NCI-H524 (cell line): ENCODE measurements at places on chromosomes 5 and 9.

DNA sequence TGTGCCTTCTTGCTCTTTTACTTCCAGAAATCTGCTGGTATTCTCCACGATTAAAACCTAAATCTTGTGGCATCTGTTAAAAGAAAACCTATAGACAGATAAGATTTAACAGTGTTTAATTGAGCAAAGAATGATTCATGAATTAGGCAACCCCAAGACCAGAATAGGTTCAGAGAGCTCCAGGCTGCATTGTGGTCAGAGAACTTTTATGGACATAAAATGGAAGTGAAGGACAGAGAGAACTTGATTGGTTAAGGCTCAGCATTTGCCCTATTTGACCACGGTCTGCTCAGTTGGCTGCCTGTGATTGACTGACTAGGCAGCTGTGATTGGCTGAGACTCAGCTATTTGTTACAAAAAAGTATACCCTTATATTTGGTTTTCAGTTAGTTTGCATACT, 10.4 kb upstream of the SLC36A2 start:
- DNase-seq = no peak

DNA sequence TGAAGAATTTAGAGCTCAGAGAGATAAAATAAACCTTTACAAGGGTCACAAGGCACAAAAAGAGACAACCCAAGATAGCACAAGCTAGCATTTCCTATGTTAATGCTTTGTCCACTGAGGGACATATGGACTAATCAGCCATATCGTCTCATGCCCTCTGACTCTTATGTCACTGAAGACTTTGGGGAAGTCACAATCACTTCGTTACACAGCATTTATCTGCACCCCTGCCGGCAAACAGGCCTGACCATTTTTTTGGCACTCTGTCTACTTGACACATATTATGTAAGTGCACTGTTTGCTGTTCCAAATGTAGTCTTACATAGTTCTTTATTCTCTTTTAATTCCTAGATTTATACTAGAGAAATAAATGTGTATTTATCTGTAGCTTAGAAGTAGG, 13.9 kb upstream of the BNC2 start:
- no peak for DNase-seq

- DNase-seq = peak; percentile 6
These were observed 29.7 kb upstream of the LTC4S start for GRCh38 chr5:179764056-179764455.

GRCh38 chr5:39055027-39055767, 19.0 kb downstream of the RICTOR start:
- no peak for DNase-seq

DNA sequence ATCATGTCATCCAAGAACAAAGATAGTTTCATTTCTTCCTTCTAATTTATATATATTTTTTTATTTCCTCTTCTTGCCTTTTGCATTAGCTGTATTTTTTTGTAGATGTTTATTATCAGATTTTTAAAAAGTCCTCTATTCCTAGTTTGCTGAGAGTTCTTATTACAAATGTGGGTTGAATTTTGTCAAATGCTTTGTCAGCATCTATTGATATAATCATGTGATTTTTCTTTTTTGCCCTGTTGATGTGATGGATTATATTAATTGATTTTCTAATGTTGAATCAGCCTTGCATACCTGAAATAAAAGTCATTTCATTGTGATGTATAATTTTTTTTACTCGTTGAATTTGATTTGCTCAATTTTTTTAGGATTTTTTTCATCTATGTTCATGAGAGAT, 46.9 kb downstream of the FOXB2 start:
- no peak for DNase-seq

DNA sequence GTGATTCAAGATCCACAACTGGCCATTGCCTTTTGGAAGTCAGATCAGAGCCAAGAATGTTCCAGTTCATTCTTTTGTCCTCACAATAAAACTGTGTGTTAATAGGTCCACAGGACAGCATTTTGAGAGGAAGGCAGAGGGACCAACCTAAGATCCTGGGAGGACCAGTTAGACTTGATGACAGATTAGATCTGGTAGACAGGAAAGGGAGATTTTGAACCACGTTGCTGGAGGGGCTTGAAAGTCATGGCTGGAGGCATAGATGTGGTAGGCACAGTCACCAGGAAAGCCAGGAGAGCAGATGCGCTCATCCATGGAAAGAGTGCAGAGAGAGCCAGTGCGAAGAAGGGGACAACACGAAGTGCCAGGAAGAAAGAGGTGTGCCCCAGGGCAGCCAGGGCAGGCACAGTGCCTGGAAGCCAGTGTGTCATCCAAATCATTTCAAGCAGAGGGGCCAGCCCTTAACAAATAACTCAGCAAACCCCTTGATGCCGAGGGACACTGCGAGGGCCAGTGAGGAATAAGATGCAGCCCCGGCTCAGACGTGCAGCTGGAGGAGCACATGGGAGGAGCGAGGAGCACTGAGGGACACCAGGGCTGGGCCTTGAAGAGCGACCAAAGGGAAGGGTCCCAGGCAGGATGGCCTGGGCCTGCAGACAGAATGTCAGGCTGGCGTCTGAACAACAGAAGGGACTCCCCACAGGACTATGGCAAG, 12.8 kb upstream of the SLC2A8 start:
- no peak for DNase-seq

DNA sequence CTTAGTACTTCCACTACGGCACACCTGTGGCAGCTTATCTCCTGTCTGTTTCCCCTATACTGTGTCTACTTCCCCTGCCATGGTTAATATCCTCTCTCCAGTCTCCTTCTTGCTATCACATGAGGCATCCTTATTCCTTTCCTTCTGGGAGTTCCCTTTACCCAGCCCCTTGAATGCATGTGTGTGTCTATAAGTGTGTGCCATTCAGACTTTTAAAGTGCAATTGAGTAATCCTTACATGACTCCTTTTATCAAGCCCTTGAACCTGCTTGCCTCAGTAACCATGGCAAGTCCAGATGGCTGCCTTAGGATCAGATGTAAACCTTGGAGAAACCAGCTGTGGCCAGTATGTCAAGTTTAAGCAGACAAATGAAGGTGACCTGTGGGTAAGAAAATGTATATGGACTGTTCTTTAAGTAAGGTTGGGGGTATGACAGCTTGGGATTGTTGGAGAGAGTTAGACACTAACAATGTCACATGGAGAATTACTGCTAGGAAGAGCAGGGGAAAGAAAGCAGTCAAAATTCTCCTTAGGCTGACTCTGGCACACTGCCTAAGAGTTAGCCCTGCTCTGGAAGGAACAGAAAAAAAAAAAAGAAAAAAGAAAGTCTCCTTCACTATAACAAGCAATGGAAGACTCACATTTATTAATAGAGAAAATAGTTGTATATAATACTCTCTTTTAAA, 142.1 kb downstream of the HINT1 start:
- peak; percentile 85 for DNase-seq

- DNase-seq = no peak
These were observed 265.3 kb upstream of the GAS1 start for GRCh38 chr9:87212605-87213021.

DNA sequence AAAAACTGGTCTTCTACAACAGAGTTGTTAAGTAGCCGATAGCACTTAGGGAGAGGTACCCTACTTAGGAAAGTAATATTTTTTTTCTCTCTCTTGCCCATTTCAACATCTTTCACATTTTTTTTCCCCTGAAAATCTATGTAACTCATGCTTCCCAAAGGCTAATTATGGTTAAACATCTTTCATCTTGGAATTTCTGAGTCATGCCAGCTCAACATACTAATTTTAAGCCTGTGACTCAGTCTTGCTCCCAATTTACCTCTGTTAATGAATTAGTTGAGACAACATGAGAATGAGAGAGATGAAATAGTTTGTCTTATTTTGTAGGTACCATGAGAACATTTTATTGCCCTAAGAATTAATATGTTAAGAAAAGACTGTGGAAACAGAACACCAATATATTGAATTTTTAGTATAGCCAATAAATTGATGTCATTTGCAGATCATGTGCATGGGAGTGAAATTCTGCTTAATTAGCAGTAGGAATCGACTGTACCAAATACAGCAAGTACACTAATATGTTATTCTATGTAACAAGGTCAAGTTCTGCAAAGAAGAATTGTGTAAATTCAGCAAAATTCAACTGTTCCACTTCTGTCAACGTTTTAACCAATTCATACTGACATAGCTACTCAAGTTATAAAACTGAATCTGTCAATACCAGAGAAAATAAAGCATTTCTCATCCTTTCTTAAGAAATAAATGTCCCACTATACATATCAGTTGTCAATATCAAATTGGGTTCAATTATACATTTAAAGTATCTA, 550.0 kb downstream of the PTPRD start:
- no peak for DNase-seq

GRCh38 chr5:179307013-179307800, 38.1 kb downstream of the ADAMTS2 start:
- DNase-seq = no peak

GRCh38 chr9:16527573-16527972, 342.9 kb downstream of the BNC2 start:
- no peak for DNase-seq

- no peak for DNase-seq
These were observed 319.3 kb upstream of the ZNF608 start for GRCh38 chr5:125065741-125066140.

GRCh38 chr5:149930043-149930748, 14.4 kb downstream of the PDE6A start:
- no peak for DNase-seq

DNA sequence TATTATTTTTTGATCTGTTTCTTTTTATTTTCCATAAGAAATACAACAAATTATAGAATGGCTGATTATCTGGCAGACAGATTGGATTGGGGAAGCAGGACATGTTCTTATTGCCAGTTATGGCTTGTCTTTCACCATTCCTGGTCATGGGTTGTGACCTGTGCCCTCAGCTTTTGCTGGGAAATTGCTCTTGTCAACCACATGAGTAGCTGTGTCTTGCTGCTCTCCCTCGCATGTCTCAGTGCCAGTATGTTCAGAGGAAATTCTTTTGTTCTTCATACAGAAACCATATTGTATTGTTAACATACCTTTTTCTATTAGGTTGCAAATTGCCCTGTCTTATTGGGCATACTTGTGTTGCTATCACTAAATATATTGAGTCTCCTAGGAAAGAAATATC, 344.1 kb downstream of the OSTF1 start:
- DNase-seq = no peak

DNA sequence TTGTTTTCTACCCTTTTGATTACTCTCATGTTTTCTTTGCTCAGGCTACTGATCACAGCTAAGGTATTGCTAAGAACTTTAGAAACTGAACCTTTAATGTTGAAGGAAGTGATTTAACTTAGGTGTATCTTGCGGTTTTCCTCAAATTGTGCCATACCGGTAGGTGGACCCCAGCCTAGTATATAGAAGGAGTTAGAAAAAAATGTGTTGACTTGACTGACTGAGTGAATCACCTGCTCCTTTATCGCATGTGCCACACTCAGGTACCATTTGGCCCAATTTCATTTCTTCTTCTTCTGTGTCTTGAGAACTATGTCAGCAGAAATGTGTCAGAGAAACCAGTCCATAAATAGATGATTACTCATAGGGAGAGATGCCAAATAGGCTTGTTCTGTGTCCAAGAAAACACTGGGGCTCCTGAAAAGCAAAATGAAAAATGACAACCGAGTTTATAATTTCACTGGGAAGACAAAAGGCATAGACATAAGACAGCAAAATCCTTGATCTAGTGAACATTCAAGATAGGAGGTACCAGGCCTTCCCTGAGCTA, 19.4 kb downstream of the PLPPR1 start:
- DNase-seq = no peak

DNA sequence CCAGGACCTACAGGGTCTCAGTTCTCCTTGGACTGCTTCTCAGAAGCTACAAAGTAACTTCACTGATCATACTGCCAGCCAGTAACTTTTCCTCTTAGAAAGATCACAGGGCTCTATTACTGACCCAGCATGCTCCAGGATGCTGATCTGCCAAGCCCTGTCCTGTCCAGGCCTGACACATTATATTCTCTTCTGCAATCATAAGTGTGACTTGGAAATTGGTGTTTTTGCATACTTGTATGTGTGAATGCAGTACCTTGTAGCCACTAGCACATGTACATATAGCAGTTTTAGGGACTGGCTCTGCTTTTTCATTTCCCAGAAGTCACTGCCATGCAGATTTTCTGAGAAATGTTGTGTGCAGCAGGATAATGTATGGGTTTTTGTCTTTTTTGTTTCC, 40.1 kb upstream of the CCNH start:
- DNase-seq = no peak

GRCh38 chr9:111195766-111196165, 134.3 kb downstream of the OR2K2 start:
- no peak for DNase-seq

DNA sequence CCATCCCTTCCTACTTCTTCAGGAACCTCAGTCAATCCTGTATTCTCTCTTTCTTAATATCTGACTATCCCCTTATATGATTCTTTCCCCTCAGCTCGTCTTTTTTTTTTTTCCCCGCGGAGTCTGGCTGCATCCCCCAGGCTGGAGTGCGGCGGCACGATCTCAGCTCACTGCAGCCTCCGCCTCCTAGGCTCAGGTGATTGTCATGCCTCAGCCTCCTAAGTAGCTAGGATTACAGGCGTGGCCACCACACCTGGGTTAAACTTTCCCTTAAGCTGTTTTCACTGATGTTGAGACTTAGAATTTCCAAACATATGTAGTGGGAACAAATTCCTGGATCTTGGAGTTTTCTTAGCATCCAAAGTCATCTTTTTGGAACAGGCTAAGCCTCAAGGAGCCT, 13.3 kb upstream of the RUSC2 start:
- DNase-seq = no peak

DNA sequence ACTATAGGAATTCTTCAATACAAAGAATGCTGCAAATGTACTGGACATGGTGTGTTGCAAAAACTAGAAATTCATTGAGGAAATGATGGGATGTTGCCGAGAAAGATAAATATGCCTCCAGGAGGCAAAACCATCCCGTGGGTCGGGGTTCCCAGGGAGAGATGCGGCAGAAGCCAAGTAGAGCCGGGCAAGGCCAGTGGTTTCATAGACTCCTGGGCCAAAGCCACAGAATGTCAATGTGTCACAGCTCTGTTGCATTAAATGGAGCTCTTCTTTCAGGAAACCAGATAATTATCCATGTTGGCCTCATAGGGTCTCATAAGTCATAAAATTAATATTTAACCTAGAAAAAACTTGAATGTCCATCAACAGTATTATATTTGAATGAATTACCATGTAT, 419.5 kb upstream of the CDH10 start:
- no peak for DNase-seq

- DNase-seq = no peak
These were observed 14.1 kb upstream of the LRRC19 start for GRCh38 chr9:27019589-27019988.

DNA sequence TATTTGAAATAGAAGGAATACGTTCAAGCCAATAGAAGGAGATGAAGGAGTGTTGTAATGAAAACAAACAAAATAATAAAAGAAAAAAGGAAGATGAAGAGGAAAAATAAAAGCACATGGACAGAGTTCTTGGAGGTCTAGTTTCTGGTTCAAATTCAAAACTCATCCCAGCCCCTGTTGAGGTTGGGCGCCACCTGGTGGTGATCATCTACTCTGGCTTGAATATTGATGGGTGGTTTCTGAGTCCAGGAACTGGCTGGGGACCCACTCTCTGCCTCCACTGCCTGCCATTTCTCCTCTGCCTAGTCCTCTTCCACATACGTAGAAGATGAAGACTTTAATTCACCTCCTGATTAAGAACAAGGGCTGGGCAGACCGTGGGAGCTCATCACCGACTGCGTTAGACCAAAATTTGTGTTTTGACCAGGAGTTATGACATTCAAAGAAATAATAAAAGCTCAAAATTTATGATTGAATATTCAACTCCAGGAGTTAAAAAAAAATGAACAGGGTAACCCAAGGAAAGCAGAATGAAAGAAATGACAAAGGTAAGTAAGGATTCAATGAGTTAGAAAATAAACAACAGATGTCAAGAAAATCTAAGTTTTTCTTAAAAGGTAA, 99.0 kb upstream of the SLC1A3 start:
- DNase-seq = peak; percentile 44
